Renal cortical epithelial cell (primary cell): ENCODE measurements at places on chromosomes 1 and 21. TPM values are rescaled to one million over a fixed set of nuclear protein-coding genes. Genes with fewer than 3 reads are reported as not detected.
A peak's percentile ranks its signal among the peaks of the same experiment; 100 is the strongest.

The TSPAN1 gene
- total RNA-seq: 78.7 and 114 TPM in 2 replicates

The ZFP69 gene
- 3.0 and 3.2 TPM in 2 replicates for total RNA-seq

The IGFN1 gene
- total RNA-seq: under 0.01 and 12.1 TPM in 2 replicates

The SDC3 gene
- 12.3 and 56.7 TPM in 2 replicates for total RNA-seq

The FAAH gene
- 10.8 and 16.1 TPM in 2 replicates for total RNA-seq

The DMRTA2 gene
- 0.05 TPM in 1 of 2 replicates, not detected in the other for total RNA-seq

The FBLIM1 gene
- 213 and 231 TPM in 2 replicates for total RNA-seq

- DNase-seq: peak; percentile 76
Measured at GRCh38 chr1:109895720-109896504, 14.7 kb upstream of the CSF1 start.

DNA sequence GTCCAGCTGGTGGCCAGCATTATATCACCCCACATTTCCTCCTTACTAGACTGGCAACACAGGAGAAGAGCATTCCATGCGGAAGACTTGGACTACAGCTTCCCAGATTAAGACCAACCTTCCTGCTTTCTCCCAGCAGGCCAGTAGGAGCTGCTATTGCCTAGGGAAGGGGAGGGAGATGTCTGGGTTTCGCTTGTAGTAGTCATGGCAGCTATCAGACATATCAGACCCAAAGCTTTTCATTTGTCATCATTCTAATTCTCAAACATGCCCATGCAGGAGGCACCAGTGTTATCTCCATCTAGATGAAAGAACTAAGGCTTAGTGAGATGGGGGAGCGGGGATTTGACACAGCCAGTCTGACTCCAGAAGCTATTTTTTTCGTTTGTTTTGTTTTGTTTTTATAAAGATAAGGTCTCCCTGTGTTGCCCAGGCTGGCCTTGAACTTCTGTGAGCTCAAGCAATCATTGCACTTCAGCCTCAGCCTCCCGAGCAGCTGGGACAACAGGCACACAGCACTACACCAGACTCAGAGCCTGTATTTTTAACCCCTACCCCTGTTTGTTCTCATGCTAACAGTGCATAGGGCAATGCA, 4.5 kb downstream of the PLA2G2A start:
- peak; percentile 66 for DNase-seq

DNA sequence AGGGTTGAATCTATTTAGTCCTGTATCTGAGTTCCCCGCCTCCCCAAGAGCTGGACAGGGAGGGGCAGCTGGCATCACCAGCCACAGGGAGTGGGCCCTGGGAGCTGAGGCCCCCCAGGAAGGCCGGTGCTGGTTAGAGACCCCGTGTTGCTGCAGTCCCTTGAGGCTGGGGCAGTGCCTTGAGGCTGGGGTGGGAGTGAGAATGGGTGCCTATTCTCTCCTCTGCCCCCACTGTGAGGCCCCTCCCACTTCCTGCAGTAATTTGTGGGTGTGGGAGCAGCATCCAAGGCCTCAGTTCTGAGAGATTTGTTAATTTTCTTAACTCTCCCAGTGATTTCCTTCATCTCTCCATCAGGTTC, 2.5 kb upstream of the TRAPPC3 start:
- no peak for DNase-seq
